ENCODE measurements at places on chromosomes 4 and X.

DNA sequence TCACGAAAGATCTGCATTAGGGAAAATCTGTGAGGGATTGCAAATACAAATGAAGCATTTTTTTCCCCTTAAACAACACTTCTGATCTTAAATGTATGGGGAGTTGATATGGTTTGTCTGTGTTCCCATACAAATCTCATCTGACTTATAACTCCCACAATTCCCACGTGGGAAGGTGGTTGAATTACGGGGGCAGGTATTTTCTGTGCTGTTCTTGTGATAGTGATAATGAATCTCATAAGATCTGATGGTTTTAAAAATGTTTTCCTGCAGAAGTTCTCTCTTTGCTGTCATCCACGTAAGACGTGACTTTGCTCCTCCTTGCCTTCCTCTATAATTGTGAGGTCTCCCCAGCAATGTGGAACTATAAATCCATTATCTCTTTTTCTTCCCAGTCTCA, 107.4 kb upstream of the KCNIP4 start:
- DNase-seq = no peak

DNA sequence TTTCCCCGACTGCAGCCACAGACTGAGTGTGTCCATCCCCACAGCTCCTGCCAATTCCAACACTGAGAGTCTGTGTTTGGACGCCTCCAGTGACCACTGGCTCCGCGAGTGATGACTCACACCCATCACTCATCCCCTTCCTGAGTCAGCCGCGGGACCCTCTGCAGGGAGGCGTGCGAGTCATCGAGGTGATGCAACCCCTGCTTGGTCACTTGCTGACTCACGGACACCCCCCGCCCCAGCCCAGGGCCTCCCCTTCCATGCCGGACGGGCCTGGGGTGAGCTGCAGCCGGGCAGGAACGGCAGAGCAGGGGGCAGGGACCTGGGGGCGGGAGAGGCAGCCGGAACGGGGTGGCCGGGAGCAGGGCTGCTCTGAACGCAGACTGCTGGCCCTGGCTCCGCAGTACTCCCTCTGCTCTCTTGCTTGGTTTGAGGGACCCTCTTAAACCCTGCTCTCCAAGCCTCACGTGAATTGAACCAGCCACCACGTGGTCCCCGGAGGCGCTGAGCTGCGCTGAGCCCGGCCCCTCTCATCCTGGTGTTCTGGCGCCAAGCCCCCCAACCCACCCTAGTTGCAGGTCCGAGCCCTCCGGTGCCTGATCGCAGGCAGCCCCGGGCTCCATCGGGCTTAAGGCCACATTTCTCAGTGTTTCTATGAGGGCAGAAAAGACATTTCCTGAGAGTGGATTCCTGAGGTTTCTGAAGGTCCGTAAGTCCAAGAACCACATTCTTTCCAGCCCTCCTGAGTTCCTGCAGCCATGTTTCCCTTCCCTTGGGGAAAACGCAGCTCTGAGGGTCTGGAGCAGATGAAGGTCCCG, 32.4 kb downstream of the FGFRL1 start:
- no peak for DNase-seq

DNA sequence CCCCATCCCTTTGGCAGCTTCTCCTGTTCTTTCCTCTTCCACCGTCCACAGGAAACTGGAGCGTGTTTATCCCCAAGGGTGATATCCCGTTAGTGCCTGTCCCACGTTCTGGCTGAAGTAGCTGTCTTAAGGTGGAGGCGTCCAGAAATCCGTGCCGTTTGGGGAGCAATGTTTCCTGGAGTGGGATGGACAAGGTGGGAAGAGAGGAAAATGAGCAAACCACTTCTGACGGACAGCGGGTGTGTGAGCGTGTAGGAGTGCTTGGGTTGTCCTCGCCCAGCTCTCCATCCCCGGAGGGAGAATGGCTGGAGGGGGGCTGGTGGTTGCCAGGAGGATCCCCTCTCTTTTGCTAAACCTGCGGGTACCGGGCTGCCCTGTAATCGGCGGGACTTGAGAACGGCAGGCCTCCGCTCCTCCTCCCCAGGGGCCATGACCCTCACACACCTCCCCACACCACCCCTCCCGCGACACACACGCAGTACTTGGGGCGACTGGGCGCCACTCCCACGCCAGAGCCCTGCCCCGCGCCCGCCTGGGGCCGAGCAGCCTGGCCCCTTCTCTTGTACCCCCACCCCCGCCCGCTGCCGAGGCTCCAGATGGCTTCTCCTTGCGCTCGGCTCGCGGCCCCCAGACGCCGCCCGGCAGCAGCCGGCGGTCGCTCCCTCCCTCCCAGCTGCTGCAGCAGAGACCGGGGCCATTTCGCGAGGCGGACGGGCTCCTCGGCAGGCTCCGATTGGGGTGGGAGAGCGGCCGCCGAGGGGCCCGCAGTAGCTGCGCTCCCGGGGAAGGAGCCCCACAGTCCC, 13.9 kb upstream of the PRDM8 start:
- DNase-seq = no peak

- DNase-seq = no peak
These were observed 139.0 kb downstream of the STIM2 start for GRCh38 chr4:26999689-27000088.

GRCh38 chr4:183383606-183384005, 60.8 kb upstream of the CDKN2AIP start:
- DNase-seq = no peak

- DNase-seq = no peak
These were observed 109.6 kb upstream of the STIM2 start for GRCh38 chr4:26751004-26751403.

- DNase-seq = no peak
These were observed 1847.0 kb upstream of the PCDH10 start for GRCh38 chr4:131302108-131302507.

GRCh38 chr4:189850239-189850856, 90.3 kb upstream of the FRG1 start:
- no peak for DNase-seq

GRCh38 chr4:47718696-47719095, 119.2 kb downstream of the CORIN start:
- no peak for DNase-seq

DNA sequence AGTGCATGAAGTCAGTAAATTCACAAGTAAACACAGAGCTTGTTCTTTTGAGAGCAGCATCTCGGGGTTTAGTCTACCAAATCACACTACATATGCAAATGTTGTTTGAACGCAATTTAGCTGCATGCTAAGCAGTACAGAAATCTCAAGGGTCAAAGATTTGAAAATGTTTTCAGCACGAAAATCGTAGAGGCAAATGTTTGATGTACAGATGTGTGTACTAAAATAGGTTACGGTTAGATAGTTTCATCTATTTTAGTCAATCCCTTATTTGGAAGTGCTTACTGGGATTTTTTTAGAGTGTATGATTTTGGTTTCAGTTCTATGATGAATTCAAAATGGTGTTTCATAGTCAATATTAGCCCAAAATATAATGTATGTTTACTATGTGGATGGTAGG, 1928.2 kb upstream of the TENM3 start:
- DNase-seq = no peak

DNA sequence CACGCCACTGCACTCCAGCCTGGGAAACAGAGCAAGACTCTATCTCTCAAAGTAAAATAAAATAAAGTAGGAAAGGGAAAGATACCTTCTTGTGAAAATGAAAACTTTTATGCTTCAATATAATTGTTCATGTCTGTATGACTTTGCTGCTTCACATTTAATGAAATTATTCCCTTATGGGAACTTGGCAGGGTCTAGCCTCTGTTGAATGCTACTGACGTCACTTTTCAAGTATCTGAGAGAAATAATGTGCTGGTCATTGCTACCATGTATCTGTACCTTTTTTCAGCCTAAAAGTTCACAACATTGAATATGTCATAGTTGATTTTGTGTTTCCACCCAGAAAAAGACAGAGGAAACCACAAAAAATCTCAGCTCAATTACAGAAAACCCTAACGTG, 65.2 kb downstream of the PRDM5 start:
- DNase-seq = no peak

DNA sequence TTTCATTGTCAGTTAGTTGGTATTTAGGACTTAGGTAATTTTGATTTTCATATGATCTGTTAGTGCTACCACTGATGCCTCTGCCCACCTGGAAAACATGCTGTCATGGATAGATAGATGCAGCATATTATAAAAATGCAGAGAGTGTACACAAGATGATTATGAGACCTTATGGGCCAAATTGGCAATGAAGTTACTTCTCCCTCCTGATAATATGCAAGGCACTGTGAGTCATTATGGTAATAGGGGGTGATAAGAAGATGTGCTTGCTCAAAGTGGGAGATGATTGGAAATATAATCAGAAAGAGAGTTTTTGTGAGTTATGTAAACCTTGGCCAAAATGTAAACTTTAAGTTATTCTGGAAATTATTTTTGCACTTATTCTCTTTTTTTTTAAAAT, 56.6 kb upstream of the RHOH start:
- no peak for DNase-seq

DNA sequence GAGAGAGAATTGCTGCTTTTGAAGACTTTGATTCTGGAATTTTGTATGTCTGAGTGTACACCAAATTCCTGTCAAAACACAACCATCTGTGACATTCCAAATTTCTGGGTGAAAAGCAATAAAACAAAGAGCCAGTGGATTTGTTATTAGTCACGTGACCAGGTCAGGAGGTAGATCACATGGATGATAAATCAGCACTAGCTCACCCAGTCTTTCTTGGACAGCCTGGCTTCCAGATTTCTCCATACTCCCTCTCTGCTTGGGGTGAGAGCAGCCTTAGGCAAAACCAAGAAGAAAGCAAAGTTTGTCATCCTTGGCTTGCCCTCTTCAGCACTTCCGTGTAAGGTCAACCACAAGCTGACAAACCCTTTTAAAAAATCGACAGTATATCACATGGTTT, 194.2 kb downstream of the CLCN4 start:
- no peak for DNase-seq

- DNase-seq = no peak
These were observed 46.5 kb downstream of the NEIL3 start for GRCh38 chr4:177356206-177356605.
